ENCODE measurements at places on chromosomes 12 and 14.
A peak's percentile ranks its signal among the peaks of the same experiment; 100 is the strongest.

DNA sequence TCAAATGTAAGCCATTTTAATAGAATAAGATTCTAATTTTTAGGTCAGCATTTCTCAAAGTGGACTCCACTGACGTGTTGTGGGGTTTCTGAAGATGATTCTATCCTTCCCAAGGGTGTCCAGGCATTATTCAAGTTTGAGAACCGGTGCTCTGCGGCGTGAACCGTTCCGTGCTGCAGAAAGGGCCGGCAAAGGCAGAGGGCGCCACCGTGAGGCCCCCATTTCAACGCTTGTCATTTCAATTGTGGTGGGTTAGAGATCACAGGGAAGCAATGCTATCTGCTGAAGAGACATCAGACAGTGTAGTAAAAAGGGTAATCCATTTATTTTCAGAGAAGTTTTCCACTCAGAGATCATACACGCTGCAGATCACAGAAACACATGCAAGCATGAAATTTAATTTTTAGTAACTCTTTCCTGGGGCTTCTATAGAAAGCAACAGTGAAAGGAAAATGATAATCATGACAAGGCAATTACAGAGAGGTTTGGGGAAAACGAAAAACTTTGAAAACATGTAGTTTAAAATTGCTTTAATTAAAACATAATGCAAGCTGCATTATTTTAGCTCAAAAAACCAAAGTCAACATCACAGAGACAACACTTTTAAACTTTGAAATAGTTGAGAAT is 201.7 kb downstream of the EXOC5 start:
- no peak for DNase-seq

DNA sequence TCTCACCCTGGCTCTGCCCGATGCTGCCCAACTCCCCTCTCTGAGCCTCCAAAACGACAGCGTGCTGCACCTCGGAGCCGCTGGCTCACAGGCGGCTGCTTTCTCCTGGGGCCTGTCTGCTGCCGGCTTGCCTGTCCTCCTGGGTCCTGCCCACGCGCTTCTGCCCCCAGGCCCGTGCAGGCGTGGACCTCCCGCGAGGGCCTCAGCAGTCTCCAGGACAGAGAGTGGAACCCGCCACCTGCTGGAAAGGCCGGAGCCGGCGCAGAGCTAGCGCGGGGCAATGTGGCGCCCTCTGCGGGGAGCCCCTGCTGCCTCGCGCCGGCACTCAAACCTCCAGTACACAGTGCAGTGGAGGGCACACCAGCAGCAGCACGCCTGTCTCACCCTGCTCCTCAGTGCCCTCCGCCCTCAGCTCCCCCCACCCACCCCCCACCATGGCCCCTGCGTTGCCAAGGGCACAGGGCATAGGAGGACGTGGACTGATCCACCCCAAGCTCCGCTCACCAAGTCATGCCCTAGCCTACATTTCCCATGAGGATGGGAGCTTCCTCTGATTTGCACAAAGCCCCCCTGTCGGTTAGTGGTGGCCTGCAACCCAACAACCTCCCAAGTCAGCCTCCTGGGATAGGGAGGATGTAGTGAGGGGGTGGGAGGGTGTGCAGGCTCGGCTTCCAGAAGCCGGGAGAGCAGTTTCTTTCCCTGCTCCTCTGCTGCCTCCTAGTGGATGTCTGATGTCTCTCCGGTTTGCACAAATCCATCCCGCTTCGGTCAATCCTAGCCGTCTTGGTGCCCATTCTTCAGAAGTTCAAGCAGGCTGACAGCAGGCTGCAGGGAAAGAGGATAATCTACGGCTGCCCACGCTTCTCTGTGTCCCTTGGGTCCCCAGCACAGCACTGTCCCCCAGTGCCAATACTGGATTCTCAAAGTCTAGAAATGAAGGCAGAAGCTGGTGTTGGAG is 25.2 kb downstream of the KRT8 start:
- DNase-seq = peak; percentile 30

DNA sequence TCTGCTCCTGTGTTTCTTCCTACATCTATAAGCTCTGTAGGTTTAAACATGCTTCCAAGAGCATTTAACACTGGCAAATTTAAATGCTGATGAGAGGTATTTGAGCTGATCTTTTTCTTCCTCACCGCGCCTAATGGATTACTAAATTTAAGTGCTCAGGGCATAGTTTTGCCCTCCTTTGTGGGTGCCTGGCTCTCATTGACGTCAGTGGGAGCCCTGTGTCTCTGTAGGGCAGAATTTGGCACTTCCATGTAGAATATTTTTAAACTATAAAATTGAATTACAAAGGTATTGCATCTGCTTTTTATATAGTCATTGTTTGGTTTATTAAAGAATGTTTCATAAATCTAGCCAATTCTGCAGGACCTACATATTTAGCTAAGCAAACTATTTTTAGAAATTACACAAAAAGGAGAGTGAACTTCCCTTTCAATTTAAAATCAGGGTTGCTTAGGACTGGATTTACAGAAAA is 444.8 kb downstream of the AEBP2 start:
- no peak for DNase-seq

DNA sequence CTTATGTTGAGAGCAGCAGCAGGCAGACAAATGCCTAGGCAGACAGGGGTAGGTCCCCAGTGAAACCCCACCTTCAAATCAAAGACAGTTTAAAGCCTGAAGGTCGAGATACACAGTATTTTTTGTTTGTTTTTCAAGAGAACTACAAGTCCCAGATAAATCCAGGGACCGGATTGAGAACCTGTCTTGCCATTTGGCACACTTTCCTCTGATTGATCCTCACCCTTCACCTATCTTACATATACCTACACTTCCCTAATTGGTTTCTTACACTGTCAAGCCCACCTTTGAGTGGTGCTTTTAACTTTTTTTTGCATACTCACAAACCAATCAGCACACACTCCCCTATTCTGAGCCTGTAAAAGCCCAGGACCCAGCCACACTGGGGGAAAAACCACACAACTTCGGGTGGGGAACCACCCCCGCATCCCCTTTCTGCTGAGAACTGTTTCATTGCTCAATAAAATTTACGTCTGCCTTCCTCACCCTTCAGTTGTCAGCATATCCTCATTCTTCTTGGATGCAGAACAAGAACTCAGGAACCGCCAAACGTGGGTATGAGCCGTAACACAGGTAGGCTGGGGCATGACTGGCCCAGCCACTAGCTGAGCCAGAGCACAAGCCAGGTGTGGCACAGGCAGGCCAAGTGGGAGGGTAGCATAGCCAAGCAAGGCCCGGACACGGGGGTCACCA is 11.1 kb downstream of the DICER1 start:
- no peak for DNase-seq

- DNase-seq = no peak
These were observed 328.1 kb downstream of the ALG10 start for GRCh38 chr12:34350092-34351041.

DNA sequence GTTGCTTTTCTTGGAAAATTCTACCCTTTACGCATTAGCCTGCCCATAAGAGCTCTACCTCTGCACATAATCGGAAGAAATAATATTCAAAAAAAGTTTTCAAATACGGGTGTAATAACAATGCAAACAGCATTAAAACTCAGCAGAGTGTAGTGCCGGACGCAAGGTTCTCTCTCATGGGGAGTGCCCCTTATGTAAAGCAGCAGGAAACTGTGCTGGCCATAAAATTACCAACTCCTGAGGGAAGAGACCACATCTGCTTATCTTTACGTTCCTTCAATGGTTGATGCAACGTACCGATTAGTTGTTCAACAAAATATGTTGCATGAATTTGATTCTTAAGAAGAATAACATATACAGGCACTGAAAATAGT is 118.7 kb upstream of the TMCC3 start:
- no peak for DNase-seq

DNA sequence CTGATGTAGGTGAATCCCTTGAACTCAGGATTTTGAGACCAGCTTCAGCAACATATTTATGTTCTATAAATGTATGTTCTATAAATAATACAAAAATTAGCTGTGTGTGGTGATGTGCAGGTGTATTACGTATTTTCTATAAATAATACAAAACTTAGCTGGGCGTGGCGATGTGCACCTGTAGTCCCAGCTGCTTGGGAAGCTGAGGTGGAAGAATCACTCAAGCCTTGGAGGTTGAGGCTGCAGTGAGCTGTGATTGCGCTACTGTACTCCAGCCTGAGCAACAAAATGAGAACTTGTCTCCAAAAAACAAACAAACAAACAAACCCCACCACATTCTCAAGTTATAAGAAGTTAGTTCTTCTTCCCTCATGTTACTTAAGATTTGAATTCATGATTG is 39.5 kb downstream of the GABARAPL1 start:
- no peak for DNase-seq

- DNase-seq = no peak
These were observed 618 bp downstream of the GNPNAT1 start for GRCh38 chr14:52790756-52791222.

- no peak for DNase-seq
These were observed 383.1 kb downstream of the TMEM132D start for GRCh38 chr12:129520739-129521138.

DNA sequence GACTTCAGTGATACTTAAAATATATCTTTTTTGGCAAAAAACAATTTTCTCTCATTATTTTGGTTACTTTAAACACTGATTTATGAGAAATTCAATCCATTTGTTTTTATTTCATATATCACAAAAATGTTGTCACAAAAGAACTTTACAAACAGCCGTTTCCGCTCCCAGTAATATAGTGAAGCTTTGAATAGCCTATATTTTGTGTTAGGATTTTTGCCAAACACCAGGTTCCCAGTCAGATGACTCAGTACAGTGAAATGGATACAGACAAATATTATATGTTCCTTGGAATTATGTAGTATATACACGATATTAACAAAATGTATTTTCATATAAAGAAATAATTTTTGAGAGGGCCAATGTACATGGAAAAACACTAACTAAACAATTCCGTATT is 411.1 kb downstream of the CCER1 start:
- DNase-seq = no peak

- DNase-seq = no peak
These were observed 401.3 kb downstream of the DIO2 start for GRCh38 chr14:79809849-79810612.
